ENCODE measurements at places on chromosomes 7 and 10. TPM values are rescaled to one million over a fixed set of nuclear protein-coding genes. Genes with fewer than 3 reads are reported as not detected.

- DNase-seq: no peak
These were observed 297.6 kb downstream of the MTERF1 start for GRCh38 chr7:91582799-91583477.

- no peak for DNase-seq
These were observed 36.7 kb upstream of the PRPS1L1 start for GRCh38 chr7:18064242-18064838.

CLRN3 gene
- total RNA-seq: not detected

GRCh38 chr7:104362756-104363155 lies 34.4 kb downstream of the LHFPL3 start:
- DNase-seq: no peak

LIPM gene
- not detected for total RNA-seq

PRTFDC1 gene
- total RNA-seq: 7.6 TPM

PCGF5 gene
- total RNA-seq: 45.4 TPM

- no peak for DNase-seq
These were observed 68.8 kb downstream of the IDE start for GRCh38 chr10:92505044-92505443.

MUC12 gene
- total RNA-seq: 2.7 TPM

PPP1R17 gene
- total RNA-seq: not detected

DNA sequence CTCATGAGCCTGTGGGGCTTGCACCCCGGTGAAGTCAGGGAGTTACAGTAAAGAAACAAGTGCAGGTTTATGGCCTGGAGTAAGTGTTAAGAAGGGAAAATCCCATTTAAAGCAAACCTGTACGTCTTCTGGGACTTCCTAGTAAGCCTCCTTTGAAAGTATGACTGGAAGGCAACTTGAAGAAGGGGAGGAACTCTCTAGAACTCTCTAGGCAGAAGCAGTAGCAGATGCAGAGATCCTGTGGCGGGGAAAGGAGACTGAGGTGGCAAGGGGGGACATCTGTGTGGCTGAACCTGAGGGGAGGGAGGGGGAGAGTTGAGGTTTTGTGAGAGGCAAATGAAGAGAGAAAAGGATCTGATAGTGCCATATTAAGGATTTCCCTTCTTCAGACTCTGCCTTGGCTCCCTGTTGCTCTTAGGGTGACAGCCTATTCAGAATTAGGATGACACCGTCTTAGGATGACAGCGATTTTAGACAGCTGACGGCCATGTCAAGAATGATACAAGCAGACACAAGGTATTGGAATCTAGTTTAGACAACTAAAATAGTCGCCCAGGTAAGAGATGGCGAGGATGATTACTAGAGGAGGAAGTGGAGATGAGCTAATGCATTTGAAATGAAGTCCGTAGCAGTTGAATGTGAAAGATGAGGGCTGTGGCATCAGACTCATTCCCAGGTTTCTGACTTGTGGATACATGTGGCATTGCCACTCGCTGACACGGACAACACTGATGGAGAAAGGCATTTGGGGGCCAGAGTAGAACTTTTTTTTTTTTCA lies 29.0 kb downstream of the CUL1 start:
- no peak for DNase-seq

KLF14 gene
- total RNA-seq: not detected

DNA sequence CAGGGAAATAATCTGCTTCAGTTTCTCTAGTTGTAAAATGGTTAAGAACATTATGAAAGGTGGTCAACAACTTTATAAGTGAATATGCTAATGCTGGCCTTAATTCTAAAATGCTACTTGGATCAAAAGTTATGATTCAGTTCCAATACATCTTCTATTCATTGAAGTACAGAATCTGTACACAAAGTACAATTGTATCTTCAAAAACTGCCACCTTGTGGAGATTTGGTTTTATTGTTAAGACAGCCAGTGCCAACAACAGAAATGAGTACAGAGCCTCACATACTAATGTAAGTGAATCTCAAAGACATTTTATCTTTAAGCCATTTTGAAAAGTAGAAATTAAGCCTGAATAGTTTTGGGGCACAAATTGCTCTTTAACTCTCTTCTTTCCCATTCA lies 194.0 kb downstream of the CFTR start:
- no peak for DNase-seq

GRCh38 chr7:99493823-99494222 lies 6.3 kb downstream of the ZNF394 start:
- DNase-seq: no peak

GPC2 gene
- 7.4 TPM for total RNA-seq

PTPRZ1 gene
- 8.1 TPM for total RNA-seq

- no peak for DNase-seq
These were observed 70.1 kb downstream of the RELN start for GRCh38 chr7:103919272-103919868.

DNA sequence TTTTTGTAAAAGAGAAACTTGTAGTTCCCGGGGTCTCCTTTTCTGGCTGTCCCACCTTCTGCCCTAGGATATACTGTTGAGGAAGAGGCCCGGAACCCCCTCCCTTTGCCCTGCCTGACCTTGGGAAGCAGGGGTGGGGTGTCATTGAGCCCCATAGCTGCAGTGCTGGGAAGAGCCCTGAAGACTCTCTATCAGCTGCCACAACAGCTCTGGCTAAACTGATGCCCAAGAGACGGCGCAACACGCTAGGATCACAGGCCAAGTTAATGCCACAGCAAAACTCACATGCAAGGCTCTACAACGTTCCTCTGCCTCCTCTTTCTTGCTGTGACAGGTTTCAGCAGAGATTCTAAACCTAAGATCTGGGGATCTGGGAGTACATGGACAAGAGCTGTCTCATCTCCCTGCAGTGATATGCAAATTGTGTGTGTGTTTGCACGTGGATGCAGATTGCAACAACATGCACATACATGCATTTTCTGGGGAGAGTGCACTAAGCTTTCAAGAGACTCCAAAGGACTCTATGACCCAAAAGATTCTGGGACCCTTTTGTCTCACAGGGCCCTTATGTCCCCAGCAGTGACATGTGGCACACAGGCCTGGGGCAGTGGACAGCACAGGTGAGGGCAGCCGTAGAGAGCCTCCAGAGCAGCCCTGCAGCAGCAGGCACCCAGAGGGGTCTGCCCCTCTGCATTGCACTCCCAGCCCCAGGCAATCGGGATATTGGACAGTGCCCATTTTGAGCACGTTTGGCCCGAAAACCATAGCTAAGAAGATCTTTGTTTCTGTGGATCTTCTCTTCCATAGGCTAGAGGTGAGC lies 2.5 kb downstream of the RASSF4 start:
- peak; percentile 40 for DNase-seq

DNA sequence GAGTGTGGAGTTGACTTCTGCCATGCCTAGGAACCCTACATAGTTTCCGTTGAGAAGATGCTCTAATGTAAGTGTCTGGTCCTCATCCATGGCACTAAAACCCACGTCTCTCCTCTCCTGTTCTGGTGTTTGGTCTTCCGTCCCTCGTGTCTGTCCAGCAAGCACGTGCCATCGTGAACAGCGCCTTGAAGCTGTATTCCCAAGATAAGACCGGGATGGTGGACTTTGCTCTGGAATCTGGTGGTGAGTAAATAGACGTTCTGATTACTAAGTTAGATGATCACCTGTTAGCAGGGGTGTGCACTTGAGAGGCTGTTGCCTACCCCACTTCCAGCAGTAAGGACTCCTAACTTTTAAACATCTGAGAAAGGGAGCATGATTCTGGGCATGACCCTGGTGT lies 15.1 kb upstream of the GET4 start:
- DNase-seq: no peak

PNLIPRP2 gene
- not detected for total RNA-seq

- no peak for DNase-seq
These were observed 89.4 kb upstream of the MYL10 start for GRCh38 chr7:101718363-101719122.

All from vagina (tissue), 2 donors.